SK-N-SH (cell line): ENCODE measurements at places on chromosomes 11 and 22.

- peak; percentile 38 for DNase-seq
Measured at GRCh38 chr22:30206944-30207343, 39.6 kb downstream of the LIF start.

DNA sequence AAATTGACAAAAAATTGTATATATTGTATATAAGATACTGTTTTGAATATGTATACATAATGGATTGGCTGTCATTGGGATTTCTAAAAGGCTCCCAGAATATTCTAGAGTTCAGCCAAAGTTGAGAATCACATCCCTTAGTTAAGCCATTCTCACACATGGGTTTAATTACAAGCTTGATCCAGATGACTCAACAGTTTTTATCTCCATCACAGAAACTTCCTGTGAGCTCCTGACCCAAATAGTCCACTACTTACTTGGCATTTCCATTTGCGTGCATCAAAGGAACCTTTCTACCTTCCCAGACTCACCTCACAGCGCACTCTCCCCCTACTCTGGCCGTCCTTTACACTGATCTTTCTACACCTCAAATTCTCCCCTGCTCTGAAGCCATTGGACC lies 184.8 kb upstream of the ARHGAP20 start:
- peak; percentile 7 for DNase-seq

DNA sequence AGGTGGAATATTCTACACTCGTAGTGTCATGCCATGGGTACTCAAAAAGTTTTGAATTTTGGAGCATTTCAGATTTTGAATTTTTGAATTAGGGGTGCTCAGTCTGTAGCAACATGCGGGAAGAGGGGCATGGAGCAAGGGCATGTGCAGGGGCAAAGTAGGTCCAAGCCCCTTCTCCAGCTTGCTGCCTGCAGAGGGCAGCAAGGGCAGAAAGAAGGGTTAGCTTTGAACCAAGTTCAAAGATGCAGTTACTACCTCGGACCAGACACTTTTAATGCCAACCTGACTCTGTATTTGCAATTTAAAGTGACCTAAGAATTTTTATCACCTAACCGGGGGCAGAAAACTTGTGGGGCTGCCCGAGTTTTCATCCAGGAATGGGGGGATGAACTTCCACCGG lies 68.2 kb downstream of the CD82 start:
- peak; percentile 56 for DNase-seq

- peak; percentile 15 for DNase-seq
Measured at GRCh38 chr11:128052912-128053641, 534.3 kb downstream of the ETS1 start.

GRCh38 chr11:128342511-128343134 lies 244.7 kb downstream of the ETS1 start:
- no peak for DNase-seq

GRCh38 chr22:50317674-50318073 lies 9.1 kb downstream of the DENND6B start:
- peak; percentile 23 for DNase-seq

GRCh38 chr22:48805516-48805915 lies 1022.2 kb downstream of the BRD1 start:
- no peak for DNase-seq

DNA sequence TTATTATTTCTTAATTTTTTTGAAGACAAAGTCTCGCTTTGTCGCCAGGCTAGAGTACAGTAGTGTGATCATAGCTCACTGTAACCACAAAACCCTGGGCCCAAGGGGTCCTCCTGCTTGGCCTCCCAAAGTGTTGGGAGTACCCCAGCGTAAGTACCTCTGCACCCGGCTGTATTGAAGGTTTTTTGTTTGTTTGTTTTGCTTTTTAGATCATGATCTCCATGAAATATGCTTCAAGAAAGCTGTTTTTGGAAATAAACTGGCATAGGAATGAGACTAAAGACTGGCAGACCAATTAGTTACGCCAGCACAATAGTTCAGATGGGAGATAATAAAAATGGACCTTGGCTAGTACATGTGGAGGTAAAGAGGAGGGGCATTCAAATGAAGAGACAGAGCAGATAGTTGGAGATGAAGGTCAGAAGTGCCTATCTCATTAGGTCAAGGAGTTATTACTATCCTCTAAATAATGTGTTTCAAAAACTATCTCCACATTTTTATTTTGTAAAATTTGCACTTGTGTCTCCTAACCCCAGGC lies 4.1 kb upstream of the MRPL48 start:
- DNase-seq: no peak

- peak; percentile 17 for DNase-seq
Measured at GRCh38 chr22:40123387-40123786, 54.3 kb upstream of the TNRC6B start.

DNA sequence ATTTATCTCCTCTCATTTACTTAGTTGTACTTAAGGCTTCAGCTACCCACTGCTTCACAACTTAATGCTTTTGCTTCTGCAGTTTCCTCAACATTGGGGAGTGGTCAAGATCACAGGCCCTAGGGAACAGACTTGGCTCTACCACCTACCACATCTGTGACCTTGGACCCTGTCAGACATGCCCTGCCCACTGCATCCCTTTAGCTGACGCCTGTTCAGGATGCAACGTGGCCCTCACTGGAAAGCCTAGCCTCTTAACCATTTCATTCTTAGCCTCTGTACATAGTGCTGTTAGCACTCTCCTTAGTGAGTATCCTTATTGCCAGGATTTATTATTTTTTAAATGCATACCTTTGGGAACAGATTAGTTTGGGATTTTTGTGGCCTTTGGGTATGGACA lies 34.4 kb downstream of the TNRC6B start:
- no peak for DNase-seq

DNA sequence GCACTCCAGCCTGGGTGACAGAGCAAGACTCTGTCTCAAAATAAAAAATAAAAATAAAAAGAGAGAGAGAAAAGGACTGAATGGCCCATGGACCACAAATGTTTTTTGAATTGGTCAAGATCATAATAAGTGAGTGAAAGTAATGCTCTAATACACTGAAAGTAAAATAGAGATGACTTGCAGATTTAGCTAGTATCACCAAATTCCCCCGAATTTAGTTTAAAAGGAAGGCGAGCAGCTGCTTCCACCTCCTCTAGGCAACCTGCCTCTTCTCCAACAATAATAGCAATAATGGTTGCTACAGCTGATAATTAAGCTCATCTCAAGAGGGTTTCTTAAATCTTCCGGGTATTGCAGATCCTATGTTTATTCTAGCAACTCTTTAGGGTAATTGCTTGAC lies 36.8 kb downstream of the CELF1 start:
- no peak for DNase-seq

GRCh38 chr11:60332846-60333245 lies 5.8 kb downstream of the MS4A6E start:
- no peak for DNase-seq

- no peak for DNase-seq
Measured at GRCh38 chr22:31800065-31800464, 46.2 kb downstream of the DEPDC5 start.

GRCh38 chr11:130765951-130766649 lies 150.2 kb downstream of the SNX19 start:
- no peak for DNase-seq

DNA sequence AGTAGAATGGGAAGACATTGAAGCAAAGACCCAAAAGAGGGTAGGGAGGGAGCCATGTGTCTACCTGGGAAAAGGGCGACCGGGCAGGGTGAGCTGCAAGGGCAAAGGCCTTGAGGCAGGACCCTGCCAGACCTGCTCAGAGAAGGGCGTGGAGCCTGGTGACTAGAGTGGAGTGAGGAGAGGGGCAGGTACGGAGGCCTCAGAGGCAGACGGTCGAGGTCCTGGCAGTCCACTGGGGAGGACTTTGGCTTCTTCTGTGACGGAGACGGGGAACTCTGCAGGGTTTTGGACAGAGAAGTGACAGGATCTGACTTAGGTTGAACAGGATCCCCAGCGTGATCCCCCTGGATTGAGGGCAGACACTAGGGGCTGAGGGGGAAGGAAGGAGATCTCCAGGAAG lies 12.9 kb downstream of the RIBC2 start:
- DNase-seq: no peak

- DNase-seq: peak; percentile 82
Measured at GRCh38 chr11:121722431-121723245, 269.9 kb upstream of the SORL1-AS1 start.

- no peak for DNase-seq
Measured at GRCh38 chr11:10108915-10109680, 184.9 kb downstream of the SBF2 start.

DNA sequence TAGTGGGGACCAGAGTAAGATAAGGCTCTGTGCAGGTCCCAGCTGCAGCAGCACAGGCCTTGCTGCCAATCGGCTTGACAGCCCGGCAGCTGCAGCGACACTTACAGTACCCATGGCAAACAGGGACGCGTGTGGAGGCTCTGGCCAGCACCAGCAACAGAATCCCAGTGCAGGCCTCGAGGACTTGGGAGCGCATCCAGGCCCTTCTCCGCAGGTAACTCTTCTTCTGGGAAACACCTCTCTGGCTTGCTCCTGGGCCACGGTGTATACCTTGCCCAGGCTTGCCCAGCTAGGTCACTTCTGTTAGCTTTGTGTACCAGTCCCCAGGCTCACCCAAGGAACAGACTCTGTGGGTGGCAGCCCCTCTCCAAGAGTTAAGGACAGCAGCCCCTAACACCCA lies 126.7 kb downstream of the CTTN start:
- DNase-seq: peak; percentile 38

DNA sequence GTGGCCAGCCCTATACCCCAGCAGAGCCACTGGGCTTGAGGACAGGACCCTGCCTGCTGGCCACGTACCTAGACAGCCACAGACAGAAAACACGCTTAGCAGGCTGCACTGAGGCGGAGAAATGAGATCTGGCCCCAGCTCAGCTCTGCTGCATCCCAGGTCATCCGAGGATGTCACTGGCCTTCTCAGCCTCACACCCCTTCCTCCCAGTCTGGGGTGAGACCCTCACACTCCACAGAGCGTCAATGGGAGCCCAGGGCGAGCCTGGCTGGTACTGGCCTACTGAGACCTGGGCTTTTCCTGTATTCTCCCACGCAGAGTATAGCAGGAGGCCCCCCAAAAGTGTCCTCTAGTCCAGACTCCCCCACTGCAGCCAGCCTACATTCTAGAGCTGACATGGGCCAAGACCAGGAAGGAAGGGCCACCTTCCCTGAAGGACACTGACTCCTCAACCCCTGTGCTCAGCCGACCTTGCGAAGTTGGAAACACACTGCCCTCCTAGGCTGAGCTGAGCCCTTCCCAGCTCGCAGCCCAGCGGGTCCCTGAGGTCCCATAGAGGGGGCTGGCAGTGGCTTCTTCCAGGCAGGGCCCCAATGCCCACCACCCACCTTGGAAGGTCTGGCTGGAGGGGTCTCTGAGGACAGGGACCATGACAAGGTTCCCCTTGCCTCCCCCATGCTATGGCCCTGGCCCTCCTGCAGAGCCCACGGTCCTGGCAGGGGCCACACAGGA lies 65.9 kb upstream of the LINC01488 start:
- DNase-seq: no peak

GRCh38 chr11:16924826-16925560 lies 89.2 kb downstream of the PLEKHA7 start:
- DNase-seq: peak; percentile 55

DNA sequence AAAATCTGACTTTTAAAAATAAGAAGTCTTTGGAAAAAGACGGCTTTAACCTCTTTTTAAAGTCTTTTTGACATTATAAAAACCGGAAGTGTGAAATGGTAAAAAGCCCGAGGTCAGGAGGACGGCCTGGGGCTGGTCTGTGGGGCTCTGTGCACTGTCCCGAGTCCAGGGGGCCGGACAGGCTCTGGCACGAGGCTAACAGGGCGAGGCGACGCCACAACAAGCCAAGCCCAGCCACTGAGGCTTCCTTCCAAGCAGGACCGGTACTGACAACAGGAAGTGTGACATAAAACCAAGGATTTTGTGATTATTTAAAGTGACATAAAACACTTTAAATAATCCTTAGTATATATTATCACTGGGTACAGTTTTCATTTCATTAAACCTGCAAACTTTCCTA lies 39.2 kb downstream of the BRD1 start:
- DNase-seq: no peak

DNA sequence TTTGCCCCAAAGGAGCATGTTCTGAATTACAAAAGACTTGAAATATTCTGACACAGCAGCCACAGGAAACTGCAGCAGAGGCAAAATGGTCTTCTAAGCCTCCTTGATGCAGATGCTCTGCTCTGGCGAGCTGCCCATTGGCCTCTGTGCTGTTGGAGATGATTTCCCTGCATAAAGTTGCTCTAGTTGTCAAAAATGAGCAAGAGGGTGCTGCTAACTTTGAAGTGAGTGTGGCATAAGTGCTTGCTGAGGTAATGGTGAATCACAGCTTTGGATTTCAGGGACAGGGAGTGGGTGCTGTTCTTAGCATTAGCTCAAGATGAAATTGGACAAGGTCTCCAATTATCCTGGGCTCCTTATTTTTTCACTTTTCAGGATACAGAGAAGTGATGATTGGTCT lies 435.4 kb downstream of the TMEM135 start:
- DNase-seq: no peak

- DNase-seq: peak; percentile 18
Measured at GRCh38 chr11:107468596-107468995, 11.0 kb upstream of the CWF19L2 start.

DNA sequence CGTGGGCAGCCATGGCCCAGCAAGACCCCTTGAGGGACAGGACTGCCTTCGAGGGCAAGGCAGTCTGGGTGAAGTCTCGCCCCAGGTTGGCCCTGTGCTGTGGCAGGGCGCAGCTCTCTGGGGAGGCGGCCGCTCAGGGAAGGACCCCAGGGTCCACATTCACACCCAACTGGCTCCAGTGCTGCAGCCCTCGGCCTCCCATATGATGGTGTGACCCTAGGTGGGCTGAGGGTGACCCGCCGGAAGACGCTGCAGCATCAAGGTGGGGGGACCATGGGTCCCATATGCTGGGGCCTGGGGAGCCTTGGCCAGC lies 28.0 kb upstream of the CCDC188 start:
- no peak for DNase-seq

GRCh38 chr11:12235947-12236743 lies 125.8 kb downstream of the MICAL2 start:
- DNase-seq: peak; percentile 55

GRCh38 chr11:119991669-119992068 lies 146.2 kb downstream of the TRIM29 start:
- DNase-seq: no peak

- no peak for DNase-seq
Measured at GRCh38 chr22:25318081-25318823, 98.8 kb downstream of the CRYBB2 start.

DNA sequence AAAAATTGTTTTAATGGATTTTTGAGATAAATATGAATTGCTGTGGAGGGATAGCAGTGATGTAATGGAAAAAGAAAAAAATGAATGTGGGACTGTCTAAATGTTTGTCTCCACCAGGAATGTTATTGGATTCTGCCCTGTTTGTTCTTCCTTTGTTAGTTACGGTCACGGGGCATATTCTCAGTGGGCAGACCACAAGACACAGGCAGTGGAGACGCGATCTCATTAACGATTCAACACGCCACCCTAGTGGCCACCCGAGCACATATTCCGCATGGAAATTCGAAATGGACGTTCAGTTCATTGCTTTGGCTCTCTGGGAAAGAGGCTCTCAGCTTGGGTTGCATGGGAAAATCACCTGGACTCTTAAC lies 151.8 kb upstream of the TTC12 start:
- DNase-seq: no peak
